ENCODE measurements at places on chromosomes 7 and 10.
A peak's percentile ranks its signal among the peaks of the same experiment; 100 is the strongest.

GRCh38 chr7:116232350-116232749 lies 22.0 kb downstream of the TES start:
- no peak for DNase-seq

DNA sequence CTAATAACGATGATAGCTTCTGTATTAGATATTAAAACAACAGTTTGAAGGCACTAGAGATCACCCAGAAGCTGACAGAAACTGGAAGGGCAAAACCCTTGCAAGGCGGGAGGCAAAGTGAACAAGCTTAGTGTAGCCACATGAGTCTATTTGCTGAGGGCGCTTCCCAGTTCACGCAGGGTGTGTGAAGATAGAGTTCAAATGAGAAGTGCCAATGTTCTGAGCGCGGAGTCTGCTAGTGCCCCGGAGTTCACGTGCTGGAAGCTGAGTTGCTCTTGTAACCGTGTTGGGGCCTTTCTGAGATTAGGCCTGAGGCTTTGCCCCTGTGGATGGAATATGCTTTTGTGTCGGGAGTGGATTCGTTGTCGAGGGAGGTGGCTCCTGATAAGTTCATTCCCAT lies 16.6 kb upstream of the GTPBP4 start:
- DNase-seq = no peak

DNA sequence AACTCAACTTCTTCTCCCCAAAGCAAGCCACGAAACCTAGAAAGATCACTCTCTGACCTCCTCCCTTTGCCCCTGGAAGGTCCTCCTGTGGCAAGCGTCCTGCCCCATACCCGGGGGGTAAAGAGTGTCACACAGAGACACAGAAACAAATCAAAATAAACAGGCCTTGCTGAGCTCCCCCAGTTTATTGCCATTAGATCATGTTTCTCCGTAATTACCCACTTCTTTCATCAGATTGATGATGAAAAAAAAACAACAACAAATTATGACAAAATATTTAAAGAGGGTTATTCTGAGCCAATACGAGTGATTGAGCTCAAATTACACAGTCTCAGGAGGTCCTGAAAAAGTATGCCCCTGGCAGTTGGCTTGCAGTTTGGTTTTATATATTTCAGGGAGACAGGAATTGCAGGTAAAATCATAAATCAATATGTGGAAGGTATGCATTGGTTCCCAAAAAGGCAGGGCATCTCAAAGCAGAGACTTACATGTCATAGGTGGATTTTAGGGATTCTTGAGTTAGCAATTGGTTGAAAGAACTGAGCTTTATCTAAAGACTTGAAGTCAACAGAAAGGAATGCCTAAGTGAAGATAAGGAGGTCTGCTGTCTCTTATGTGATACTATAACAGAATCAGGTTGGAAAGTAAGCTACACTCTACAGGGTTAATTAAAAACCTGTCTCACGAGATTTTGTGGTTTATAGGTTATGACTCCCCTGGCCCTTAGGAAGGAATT lies 86.2 kb downstream of the APBB1IP start:
- DNase-seq = no peak

DNA sequence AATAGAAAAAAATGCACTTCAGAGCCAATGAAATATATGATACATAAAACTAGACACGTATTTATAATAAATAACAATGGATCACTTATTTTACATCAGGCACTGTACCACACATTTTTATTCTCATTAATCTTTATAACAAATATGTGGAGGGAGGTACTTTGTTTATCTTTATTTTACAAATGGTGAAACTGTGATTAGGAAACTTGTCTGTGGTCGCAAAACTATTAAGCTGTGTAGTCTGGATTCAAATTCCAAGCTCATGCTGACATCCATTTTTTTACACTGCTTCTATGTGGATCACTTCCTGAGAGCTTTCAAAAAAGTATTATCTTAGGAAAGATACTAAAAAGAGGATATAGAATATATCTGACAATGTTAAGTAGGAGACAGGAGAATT lies 978.6 kb downstream of the SORCS1 start:
- DNase-seq = no peak

GRCh38 chr7:1689311-1689710 lies 19.2 kb downstream of the ELFN1 start:
- DNase-seq = peak; percentile 10

DNA sequence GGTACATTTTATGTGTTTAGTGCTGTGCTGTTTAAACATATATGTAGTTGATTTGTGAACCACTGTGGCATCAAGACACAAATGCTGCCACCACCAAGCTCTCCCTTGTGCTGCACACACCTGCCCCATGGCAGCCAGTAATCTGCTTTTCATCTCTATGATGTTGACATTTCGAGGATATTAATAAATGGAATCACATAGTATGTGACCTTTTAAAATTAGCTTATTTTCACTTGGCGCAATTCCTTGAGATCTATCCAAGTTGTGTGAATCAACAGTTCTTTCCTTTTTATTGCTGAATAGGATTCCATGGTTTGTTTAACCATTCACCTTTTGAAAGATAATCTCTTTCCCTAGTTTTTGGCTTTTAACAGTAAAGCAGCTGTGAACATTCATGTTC lies 73.1 kb downstream of the BMPR1A start:
- no peak for DNase-seq

- DNase-seq = no peak
These were observed 54.8 kb downstream of the DAGLB start for GRCh38 chr7:6392712-6393666.

- no peak for DNase-seq
These were observed 3.4 kb downstream of the TLX1 start for GRCh38 chr10:101134299-101135127.

- DNase-seq = no peak
These were observed 13.5 kb downstream of the PRF1 start for GRCh38 chr10:70588859-70589570.

GRCh38 chr7:70494225-70495032 lies 637.5 kb upstream of the GALNT17 start:
- DNase-seq = no peak

DNA sequence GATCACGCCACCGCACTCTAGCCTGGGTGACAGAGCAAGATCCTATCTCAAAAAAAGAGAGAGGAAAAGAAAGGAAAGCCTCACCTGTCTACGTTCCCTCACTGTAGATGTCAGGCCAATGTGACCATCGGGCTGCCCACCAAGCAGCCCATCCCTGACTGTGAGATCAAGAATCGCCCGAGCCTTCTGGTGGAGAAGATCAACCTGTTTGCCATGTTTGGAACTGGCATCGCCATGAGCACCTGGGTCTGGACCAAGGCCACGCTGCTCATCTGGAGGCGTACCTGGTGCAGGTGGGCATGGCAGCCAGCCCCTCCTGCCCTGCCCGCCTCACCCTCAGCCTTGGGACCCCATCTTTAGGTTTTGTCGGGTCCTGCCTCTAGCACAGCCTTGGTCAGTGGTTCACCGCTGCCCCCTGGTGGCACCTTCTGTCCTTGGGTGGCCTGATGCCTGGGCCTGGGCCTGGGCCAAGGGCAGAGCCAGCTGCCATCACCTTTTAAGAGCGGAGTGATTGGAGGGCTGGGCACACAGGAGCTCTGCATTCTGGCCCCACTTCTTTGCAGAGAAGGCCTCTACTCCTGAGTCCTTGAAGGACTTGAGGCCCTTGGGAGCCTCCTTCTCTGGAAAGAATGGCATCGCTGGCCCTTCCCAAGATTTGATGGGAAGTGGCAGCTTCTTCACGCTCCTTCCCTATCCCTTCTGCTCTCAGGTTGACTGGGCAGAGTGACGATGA lies 14.4 kb upstream of the AHCYL2 start:
- peak; percentile 85 for DNase-seq

GRCh38 chr7:158698657-158699195 lies 5.9 kb downstream of the NCAPG2 start:
- no peak for DNase-seq

GRCh38 chr7:1678081-1678543 lies 8.0 kb downstream of the ELFN1 start:
- no peak for DNase-seq

DNA sequence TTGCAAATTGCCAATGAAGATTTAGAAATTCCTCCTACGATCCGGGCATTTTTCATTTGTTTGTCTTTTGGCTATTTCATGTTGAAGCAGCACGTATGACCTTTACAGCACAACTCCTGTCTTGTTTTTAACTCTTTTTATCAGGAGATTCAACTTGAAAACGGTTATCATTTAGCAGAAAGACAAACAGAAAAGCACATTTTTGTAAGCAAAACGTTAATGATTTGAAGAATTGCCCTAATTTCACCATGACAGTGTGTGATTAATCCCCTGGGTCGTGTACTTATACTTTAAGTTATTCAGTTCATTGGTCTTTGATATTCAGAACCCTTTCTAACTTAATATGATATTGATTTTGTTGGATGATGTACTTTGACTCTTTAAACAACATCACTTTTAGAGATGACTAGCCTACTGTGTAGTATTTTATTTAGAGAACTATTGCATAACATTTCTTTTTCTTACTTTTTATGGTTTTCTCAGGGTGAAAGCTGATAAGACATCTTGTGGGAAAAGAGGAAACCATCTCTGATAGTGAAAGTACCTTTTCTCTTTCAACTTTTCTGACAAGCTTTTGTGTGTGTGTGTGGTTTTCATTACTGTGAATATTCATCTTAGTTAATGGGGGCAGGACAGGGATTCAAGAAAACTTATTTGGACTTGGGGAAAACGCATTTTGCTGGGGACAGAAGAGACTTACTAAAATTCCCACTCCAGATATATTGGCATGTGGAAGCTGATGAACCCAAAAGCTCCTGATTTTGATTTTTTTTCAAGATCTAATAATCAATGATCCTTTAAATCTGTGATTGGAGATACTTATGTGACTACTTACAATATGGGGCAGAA lies 8.1 kb downstream of the HHEX start:
- DNase-seq = no peak

GRCh38 chr7:46127814-46128213 lies 206.7 kb upstream of the IGFBP3 start:
- no peak for DNase-seq

GRCh38 chr7:148185041-148185440 lies 405.5 kb upstream of the C7orf33 start:
- no peak for DNase-seq

DNA sequence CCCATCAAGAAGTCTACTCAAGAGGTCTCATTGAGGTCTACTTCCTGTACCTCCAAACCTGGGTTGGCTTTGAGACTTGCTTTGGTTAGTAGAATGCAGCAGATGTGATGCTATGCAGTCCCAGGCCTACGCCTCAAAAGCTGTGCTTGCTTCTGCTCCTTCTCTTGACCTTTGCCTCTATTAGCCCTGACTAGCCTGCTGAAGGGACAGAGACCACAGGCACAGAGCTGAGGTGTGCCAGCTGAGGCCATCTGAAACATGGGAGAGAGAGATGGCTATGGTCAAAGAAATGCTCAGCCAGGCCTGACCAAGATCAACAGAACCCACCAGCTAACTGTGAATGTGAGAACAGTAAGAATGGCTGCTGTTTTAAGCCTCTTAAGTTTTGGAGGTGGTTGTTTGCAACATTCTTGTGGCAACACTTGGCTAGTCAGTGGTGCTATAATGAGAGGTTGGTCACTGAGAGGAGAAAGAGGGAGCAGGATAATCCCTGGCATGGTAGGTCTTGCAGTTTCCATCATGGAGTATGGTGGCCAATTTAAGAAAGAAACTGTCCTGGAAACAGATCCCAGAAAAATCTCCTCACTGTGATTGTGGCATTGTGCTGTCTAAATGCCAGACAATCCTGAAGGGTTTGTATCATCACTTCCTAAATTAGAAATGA lies 176.1 kb upstream of the PHYHIPL start:
- DNase-seq = no peak

GRCh38 chr7:25353196-25353595 lies 124.9 kb upstream of the NPVF start:
- no peak for DNase-seq

- DNase-seq = no peak
These were observed at the start of gene NEBL for GRCh38 chr10:20897146-20897825. Gene NEBL, minus strand, starts transcription at chr10:20897311. Its CDS starts 106 bp downstream, at chr10:20897205.

GRCh38 chr7:148972375-148972774 lies 55.9 kb downstream of the PDIA4 start:
- no peak for DNase-seq

- DNase-seq = peak; percentile 84
These were observed 120.3 kb downstream of the GATA3 start for GRCh38 chr10:8174762-8175161.

DNA sequence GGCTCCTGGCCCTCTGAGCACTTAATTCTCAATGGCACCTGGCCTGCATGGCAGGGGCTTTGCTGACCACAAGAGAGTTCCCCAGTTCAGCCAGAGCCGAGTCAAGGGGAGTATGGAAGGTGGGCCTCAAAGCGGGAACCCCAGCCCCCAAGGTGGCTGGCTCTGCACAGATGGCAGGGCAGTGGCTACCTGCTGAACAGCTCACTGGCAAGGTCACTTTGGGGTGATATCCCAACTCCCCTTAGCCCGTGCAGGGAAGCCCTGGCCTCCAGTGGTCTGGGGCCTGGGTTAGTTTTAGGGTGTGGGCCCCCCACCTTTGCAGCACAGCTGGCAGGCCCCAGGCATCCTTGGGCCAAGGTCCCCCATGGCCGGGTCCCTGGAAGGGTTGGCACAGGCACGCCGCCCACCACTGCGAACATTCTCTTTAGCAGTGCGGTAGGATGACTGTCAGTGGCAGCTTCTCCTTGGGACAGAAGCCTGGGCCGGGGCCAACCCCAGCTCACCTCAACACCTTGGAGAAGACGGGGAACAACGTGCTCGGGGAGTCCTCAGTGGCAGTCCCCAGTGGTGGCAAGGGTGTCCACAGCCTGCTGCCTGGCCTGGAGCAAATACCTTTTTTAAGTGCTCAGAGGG lies 36.8 kb downstream of the PPIF start:
- DNase-seq = peak; percentile 19

DNA sequence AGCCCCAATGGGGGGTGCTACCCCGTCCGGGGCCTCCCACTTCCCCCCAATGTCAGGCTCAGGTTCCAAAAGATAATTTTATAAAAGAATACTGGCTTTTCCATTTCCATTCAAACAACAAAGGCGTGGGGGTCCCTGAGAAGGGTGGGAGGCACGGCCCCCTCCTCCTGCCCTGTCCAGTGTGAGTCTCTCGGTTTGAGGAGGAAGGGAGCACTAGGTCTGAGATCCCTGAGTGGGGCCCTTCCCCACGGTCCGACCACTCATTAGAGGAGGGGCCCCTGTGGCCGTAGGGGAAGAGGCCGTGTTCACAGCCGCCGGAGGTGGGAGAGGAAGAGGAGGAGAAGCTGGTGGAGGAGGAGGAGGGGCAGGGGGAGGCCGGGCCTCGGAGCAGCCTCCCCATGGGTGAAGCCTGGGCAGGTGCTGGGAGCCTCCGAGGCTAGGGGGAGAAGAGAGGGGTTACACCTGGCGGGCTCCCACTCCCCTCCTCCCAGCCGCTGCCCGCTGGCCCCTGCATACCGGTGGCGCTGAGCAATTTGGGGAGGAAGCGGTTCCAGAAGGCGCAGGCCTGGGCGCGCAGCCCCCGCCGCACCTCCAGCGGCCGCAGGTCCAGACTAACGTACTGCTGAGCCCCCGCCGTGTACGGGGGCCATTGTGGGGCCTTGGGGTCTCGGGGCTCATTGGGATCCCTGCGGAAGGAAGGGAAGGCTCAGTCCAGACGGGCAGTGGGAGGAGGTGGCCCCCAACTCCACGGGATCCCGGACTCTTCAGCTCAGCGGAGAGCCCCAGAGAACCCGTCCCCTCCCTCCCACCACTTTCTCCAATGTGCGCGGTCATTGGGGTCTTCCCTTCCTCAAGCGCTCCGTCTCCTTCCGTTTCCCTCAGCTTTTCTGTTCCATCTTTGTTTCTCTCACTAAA lies 1.4 kb upstream of the UFSP1 start:
- peak; percentile 56 for DNase-seq

Measured in H9 (cell line).